NAMALWA (cell line): ENCODE measurements at places on chromosomes 4 and X.
A peak's percentile ranks its signal among the peaks of the same experiment; 100 is the strongest.

DNA sequence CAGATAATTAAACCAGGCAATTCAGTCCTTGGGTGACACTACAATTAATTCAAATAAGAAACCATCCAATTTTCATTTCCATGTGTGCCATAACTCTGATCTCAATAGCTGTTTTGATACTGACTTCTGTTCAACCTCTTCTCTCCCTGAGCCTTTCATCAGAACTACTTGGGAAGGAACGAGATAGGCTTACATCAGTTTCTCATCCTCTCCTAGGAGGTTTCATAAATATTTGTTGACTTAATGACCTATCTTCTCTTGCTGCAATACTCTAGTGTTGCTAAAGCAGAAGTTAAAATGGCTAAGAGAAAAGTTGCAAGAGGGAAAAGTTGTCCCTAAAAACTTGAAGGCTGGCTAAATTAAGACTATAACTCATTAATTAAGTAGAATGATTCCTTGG lies 41.8 kb downstream of the PRKG2 start:
- DNase-seq = no peak

- no peak for DNase-seq
Observed at GRCh38 chr4:147760176-147760575, 28.3 kb downstream of the ARHGAP10 start.

- peak; percentile 11 for DNase-seq
Observed at GRCh38 chr4:4985844-4986243, 33.4 kb downstream of the CYTL1 start.

- no peak for DNase-seq
Observed at GRCh38 chr4:181952478-181952877, 290.7 kb upstream of the TENM3 start.

- no peak for DNase-seq
Observed at GRCh38 chr4:25624616-25625015, 31.0 kb upstream of the SLC34A2 start.

DNA sequence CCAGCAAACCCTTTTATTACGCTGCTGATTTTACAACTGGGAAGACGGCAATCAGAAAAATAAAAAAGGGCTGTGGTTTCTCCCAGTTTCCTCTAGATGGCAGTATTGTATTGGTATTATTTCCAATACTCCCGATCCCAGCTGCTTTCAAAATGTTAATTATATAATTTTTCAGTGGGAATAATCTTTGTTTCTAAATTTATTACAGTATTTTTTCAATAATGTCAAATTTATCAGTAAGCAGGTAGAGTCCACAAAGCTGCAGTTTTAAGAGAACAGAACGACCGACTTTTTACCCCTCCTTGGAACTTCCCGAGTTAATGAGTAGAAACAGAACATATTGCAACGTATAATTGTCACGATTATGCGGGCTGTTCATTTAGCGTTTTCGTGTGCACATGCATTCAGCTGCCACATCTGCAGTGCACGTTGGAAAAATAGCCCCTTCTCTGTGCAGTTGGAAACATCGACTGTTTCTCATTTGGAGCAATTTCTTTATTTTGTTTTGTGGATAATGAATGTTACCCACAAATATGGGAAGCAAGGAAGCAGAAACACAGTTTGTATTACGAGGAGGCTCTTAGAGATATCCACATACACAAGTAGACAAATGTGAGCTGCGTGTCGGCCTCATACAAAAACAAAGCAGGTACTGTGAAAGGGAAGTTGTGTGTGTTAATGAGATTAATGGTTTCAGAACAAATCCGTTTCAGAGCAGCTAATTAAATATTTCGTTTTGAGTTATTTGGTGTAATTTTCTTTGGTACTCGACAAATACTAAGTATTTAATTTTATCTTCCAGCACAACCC lies 188.0 kb downstream of the STIM2 start:
- DNase-seq = peak; percentile 30

GRCh38 chr4:985123-985830 lies 1.6 kb upstream of the IDUA start:
- peak; percentile 53 for DNase-seq

DNA sequence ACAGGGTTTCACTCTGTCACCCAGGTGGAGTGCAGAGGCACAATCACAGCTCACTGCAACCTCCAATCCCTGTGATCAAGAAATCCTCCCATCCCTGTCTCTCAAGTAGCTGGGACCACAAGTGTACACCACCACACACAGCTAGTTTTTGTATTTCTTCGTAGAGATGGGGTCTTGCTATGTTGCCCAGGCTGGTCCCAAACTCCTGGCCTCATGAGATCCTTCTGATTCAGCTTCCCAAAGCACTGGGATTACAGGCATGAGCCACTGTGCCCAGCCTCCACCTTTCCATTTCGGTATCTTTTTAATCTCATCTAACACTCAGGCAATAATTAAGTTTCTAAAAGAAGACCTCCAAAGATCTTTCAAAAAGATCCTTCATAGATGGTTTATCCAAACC lies 22.9 kb downstream of the ADGRA3 start:
- DNase-seq = no peak

GRCh38 chr4:173018446-173018845 lies 150.2 kb upstream of the GALNT7 start:
- DNase-seq = no peak

- DNase-seq = no peak
Observed at GRCh38 chr4:6926081-6926480, 16.5 kb downstream of the TBC1D14 start.

- DNase-seq = no peak
Observed at GRCh38 chrX:56803850-56804681, 75.0 kb downstream of the NBDY start.

DNA sequence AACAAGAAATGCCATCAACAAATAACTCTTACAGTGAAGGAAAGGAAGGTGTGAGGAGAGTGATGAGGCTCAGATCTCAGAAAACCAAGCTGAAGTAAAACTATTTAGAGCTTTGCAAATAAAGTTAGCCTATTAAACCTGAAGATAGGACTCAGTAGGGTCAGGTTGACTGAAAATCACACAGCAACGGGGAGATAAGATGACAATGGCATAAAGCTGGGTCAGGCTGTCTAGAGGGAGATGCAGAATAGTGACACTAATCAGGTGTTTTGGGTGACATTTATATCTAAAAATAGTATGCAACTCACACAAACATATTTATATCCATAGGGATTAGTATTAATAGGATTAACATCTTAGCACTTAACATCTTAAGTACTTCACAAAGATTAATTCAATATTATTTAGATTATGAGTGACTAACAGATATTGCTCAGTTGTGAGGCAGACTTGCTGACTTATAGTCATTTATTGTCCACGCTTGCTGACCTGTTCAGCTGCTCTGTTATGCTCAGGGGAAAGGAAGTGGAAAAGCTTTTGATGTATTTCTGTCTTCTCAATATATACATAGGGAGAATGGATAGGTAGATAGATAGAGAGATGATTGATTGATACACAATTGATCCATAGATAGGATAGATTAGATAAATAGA lies 130.7 kb upstream of the GUCY1A1 start:
- no peak for DNase-seq

DNA sequence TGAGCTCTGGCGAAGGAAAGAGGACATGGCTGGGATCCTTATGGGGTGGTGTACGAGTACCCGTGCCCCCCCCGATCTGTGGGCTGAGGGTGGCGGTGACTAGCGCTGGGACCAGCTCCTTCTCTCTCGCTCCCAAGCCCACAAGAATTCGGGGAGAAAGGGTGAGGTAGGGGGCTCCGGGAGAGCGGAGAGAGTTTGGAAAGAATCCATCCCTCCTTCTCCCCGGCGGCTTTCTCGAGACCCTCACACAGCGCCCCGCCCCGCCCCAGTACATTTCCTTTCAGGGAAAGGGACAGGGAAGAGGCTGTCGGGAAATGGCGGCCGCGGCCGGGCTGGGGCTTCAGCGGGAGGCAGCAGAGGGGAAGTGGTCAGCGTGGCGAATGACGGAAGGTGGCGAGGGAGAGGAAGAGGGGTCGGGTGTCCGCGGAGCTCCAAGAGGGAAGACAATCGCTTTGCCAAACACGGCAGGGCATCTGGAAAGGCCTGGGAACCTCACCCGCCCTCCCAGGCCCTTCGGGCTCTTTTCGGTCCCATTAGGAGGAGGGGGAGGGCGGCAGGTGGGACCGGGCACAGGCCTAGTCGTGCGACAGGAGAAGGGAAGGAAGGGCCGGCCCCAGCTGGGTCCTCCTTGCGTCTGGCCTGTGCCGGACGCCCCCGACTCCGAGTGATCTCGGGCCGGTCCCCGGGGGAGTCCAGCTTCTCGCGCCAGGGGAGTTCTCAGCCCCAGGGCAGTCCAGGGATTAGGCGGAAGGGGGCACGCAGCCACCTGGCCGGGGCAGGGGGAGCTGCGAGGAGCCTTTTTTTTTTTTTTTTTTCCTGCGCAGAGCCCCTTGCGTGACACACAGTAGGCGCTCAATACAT lies 10.2 kb downstream of the HNRNPH2 start:
- DNase-seq = no peak

DNA sequence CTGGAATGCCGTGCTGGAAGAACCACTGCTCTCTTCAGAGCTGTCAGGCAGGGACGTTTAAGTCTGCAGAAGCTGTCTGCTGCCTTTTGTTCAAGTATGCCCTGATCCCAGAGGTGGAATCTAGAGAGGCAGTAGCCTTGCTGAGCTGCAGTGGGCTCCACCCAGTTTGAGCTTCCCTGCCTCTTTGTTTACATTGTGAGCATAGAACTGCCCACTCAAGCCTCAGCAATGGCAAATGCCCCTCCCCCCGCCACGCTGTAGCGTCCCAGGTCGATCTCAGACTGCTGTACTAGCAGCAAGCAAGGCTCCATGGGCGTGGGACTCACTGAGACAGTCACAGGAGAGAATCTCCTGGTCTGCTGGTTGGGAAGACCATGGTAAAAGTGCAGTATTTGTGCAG lies 34.8 kb upstream of the MUC7 start:
- DNase-seq = no peak

GRCh38 chr4:115489279-115489678 lies 375.9 kb upstream of the NDST4 start:
- DNase-seq = no peak

- DNase-seq = no peak
Observed at GRCh38 chr4:150229520-150229919, 151.3 kb downstream of the DCLK2 start.

DNA sequence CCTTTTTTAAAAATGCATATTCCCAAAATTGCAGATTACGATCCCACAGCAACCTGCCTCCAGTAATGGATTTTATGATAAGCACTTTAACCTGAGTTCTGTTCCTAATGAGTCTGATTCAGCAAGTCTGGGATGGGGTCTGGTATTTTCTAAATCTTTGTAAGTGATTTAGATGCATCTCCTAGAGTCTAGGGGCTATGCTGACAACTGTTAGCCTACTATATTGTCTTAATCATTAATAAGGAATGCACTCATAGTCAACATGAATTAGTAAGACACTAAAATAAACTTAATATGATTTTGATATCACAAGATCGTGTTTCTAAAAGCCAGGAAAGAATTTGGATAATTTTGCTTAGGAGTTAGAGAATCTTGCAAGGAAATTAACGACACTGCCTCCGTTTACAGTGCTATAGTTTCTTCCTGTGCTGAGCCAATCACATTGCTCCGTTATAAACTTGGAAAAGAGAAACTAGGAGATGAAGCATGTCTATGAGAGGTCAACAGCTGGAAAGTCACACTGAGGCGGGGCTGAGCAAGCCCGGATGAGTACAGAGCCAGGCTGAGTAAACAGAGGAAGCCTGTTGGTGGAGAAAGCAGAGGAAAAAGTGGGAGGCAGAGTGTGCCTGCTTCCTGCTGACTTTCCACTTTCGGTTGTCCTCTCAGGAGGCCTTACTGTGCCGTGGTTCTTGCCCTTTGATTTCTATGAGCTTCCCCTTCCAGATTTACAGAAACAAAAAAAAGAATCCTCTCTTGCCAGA lies 5.4 kb downstream of the SCARB2 start:
- DNase-seq = no peak

GRCh38 chrX:85012098-85012497 lies 8.4 kb downstream of the APOOL start:
- DNase-seq = no peak

DNA sequence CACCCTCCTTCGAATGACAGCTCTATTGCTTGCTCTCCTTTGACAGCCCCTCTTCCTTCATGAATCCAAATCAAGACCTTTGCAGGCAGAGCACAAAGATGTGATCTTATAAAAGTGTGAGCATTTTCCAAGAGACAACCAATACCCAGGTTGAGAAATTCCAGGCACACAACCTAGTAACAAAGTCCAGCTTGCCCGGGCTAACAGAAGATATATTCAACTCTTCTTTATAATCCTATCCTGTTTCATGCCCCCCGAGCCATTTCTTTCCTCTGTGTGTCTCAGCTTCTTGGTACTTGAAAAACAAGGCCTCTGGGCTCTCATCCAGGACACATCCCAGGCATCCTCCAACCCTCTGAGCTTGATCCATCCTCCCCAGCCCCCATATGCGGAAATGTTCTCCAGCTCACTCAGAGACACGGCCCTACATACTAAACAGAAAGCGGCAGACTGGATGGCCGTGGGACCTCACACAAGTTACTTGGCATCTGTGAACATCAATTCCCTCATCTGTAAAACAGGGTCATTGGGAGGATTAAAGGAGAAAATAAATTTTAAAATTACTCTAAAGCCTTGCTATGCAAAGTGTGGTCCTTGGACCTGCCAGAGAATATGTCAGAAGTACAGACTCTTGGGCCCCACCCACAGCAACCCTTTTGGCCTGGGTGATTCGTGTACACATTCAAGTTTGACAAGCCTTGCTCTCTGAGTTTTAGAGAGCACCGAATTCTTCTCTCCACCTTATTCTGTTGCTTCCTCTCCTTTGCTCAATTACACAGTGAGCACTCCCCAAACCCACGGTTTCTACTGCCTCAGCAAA lies 627.0 kb downstream of the BCOR start:
- DNase-seq = no peak

GRCh38 chr4:108346818-108347210 lies 178.1 kb upstream of the LEF1 start:
- DNase-seq = no peak

GRCh38 chrX:120269373-120270035 lies 18.9 kb downstream of the ZBTB33 start:
- DNase-seq = no peak

DNA sequence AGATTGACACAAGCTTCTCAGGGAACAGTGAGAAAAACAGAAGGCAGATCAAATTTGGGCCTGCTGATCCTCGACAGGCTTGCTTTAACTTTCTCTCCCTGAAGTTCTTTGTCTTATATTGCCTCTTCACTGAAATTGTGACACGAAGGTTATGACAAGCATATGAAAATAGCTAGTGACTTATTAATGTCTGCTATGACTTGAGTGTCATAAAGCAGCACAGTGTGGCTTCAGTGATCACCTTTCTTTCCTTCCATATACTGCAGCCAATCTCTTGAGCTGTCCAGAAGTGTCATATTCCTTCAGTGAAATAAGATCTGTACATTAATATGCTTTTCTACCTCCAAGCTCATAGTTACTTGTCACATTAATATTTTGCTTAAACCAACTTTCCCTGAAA lies 870.2 kb downstream of the C4orf33 start:
- no peak for DNase-seq

GRCh38 chr4:56360071-56360470 lies 27.2 kb downstream of the AASDH start:
- DNase-seq = no peak

GRCh38 chr4:123980736-123981300 lies 584.2 kb downstream of the SPRY1 start:
- DNase-seq = no peak

GRCh38 chr4:1676605-1677525 lies 7.2 kb downstream of the FAM53A start:
- no peak for DNase-seq

- DNase-seq = no peak
Observed at GRCh38 chrX:9857575-9858474, 71.6 kb downstream of the SHROOM2 start.

- DNase-seq = no peak
Observed at GRCh38 chrX:46254641-46255040, 290.6 kb downstream of the ZNF674 start.
